HS-5 (cell line): ENCODE measurements at places on chromosomes 12 and 14.

GRCh38 chr14:65025818-65026217 lies 39.1 kb downstream of the FNTB start:
- DNase-seq = no peak

- DNase-seq = no peak
Measured at GRCh38 chr12:91327131-91327530, 144.5 kb upstream of the DCN start.

- no peak for DNase-seq
Measured at GRCh38 chr12:30913323-30913722, 13.2 kb upstream of the TSPAN11 start.

- no peak for DNase-seq
Measured at GRCh38 chr12:16155938-16156337, 121.5 kb downstream of the SLC15A5 start.

GRCh38 chr14:76261371-76261811 lies 109.7 kb downstream of the GPATCH2L start:
- DNase-seq = no peak

DNA sequence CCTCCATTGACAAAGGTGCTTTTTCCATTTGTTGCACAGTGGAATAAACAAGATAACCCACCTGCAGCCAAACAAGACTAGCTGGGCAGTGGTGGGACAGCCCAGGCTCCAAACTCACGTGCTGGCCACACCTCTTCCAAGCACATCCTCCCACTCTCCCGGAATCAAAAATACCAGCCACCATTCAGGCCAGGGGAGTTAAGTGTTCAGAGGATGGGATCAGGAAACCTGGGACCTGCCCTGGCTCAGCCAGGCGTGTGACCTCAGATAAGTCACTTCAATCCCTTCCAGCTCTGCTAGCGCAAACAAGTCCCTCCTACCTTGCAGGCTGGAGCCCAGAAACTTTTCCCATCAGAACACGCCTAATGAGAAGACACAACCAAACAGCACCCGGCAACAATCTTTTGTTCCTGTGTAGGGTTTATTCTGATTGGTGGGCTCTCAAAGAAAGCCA lies 43.3 kb downstream of the ACTN1 start:
- no peak for DNase-seq

DNA sequence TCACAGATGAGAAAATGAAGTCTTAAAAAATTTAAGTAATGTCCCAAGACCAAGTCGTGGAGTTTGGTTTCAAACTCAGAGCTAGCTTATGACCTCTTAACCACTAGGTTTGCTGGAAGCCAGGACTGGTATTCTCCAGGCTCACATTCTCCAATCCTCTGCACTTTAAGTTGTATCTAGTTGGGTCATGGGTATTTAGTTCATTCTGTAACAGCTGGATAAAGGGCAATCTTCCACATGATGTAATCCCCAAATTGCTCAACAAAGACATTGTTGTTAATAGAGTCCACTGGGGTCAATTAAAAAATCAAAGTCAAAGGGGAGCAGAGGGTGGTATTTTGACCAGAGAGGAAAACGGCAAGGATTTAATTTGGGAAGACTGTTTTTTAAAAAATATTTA lies 17.8 kb upstream of the GAS2L3 start:
- no peak for DNase-seq

GRCh38 chr12:47557386-47557785 lies 148.4 kb downstream of the RPAP3 start:
- DNase-seq = no peak

DNA sequence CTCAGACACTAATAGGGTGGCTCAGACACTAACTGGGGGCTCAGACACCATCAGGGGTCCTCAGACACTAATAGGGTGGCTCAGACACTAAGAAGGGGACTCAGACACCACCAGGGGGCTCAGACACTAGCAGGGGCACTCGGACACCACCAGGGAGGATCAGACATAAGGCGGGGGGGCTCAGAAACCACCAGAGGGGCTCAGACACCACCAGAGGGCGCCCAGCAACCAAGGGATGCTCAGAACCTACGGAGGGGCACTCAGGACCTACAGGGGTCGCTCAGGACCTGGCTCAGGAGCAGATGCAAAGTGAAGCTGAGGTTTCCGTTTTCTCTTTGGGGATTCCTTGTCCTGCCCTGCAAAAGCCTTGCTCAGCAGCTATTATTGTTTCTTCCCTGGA lies 448.5 kb downstream of the TMEM121 start:
- no peak for DNase-seq

- DNase-seq = no peak
Measured at GRCh38 chr12:92506460-92506859, 196.3 kb upstream of the PLEKHG7 start.
